Activated CD4-positive, alpha-beta T cell treated with anti-CD3 and anti-CD28 coated beads, Interleukin-2, amount 10 ng/mL, durations not matched to agents 7 days and 5 days (primary cell): ENCODE measurements at places on chromosomes 12 and 14. TPM values are rescaled to one million over a fixed set of nuclear protein-coding genes. Genes with fewer than 3 reads are reported as not detected.

PTPRO gene
- total RNA-seq = 10.2 TPM

DNA sequence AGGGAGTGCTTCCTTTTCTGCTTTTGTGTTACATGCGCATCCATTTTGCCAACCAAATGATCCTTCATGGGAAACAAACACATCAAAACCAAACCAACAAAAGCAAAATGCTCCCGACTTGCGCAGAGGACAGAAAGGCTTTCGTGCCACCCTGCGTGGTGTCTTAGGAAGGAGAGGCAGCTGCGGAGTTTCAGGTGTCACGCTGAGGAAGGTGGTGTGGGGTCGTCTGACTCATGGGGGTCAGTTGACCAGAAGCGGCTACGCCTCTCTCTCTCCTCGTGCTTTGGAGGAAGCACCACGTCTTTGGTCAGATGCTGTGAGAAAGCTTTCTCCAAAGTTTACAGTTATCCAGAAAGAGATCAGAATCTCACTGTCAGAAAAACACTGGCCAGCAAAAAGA lies 7.9 kb downstream of the EMP1 start:
- DNase-seq = no peak
- peaks cover 10% of the 10 kb centered on the region for H3K27me3 ChIP-seq
- peaks cover 1% of the 10 kb centered on the region for H3K36me3 ChIP-seq
- no peak overlapping the region for H3K27ac ChIP-seq
- no peak overlapping the region for H3K4me3 ChIP-seq
- H3K4me1 ChIP-seq = peaks cover 35% of the 10 kb centered on the region

- no peak overlapping the region for H3K4me3 ChIP-seq
- H3K27me3 ChIP-seq = no peaks in the 10 kb centered on the region
- H3K4me1 ChIP-seq = peaks cover 35% of the 10 kb centered on the region
- DNase-seq = no peak
These were observed 34.9 kb downstream of the LIMA1 start for GRCh38 chr12:50248411-50248810.

SDSL gene
- 3.6 TPM for total RNA-seq

- H3K27me3 ChIP-seq = peaks cover 9% of the 10 kb centered on the region
- no peaks in the 10 kb centered on the region for H3K4me1 ChIP-seq
- no peak for DNase-seq
- H3K27ac ChIP-seq = no peak overlapping the region
- H3K4me3 ChIP-seq = no peak overlapping the region
- no peaks in the 10 kb centered on the region for H3K36me3 ChIP-seq
These were observed 153.1 kb upstream of the RPH3A start for GRCh38 chr12:112638420-112638819.

DNA sequence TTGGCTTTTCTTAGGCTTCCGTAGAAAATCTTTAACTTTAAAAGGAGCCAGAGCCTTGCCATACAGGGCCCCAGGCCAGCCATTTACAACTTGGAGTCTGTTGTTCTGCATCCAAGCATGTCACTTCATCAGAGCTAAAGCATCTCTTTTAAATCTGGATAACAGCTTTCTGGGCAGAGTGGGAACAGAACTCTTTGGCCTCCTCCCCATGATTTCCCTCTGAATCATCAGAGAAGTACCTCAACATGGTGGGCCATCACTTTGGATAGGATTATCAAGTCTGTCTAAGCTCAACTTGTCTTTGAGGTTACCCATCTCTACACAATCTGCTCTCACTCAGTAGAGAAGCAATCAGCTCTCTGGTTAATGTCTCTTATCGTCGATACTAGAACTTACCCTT lies 170.9 kb downstream of the SLC6A15 start:
- H3K4me3 ChIP-seq = no peak overlapping the region
- no peaks in the 10 kb centered on the region for H3K27me3 ChIP-seq
- no peak for DNase-seq
- no peaks in the 10 kb centered on the region for H3K36me3 ChIP-seq

GRCh38 chr12:120534203-120534702 lies at the start of gene RNF10:
RNF10 (plus strand) TSS chr12:120534356; CDS start chr12:120534812, 456 bp downstream.
- peaks cover 61% of the 10 kb centered on the region for H3K4me1 ChIP-seq
- peak; percentile 84 for DNase-seq
- peaks cover 42% of the 10 kb centered on the region for H3K36me3 ChIP-seq
- H3K4me3 ChIP-seq = peak within 1 kb of the TSS; percentile 97
- H3K27ac ChIP-seq = peak within 1 kb of the TSS; percentile 96
- no peaks in the 10 kb centered on the region for H3K27me3 ChIP-seq

DNA sequence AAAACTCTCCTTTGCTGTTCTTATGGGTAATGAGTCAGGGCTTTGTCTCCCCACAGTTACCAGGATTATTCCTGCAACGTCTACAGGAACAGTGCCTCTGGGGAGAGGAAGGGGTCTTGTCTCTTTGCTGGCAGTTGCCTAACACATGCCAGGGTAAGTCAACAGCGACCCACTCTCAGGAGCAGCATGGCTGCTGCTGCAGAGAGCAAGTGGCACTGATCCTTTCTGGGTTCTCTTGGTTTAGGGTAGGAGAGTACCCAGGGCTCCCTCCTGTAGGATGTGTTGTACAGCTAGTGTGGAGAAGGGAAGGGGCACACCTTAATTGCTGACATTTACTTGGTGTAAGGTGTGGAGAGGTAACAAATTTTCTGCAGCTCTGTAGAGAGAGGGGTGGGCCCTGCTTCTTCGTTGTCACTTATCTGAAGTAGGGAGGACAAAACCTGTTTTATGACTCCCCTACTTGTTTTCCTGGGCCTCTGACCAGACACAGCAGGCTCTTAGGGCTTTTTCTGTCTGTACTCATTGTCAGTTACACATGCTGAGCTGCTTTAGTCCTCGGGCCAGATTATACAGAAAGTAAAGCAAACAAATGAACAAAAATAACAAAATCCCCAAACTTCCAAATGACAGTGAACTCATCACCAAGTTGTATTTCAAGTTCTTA lies 168.2 kb downstream of the ACSS3 start:
- H3K36me3 ChIP-seq = no peaks in the 10 kb centered on the region
- no peak overlapping the region for H3K4me3 ChIP-seq
- no peak overlapping the region for H3K27ac ChIP-seq

GRCh38 chr12:122081083-122081696 lies 2.6 kb downstream of the MLXIP start:
- peaks cover 40% of the 10 kb centered on the region for H3K36me3 ChIP-seq
- peak overlapping the region; percentile 91 for H3K27ac ChIP-seq
- H3K27me3 ChIP-seq = no peaks in the 10 kb centered on the region

MANSC4 gene
- not detected for total RNA-seq

LRP1-AS gene
- total RNA-seq = not detected

DNA sequence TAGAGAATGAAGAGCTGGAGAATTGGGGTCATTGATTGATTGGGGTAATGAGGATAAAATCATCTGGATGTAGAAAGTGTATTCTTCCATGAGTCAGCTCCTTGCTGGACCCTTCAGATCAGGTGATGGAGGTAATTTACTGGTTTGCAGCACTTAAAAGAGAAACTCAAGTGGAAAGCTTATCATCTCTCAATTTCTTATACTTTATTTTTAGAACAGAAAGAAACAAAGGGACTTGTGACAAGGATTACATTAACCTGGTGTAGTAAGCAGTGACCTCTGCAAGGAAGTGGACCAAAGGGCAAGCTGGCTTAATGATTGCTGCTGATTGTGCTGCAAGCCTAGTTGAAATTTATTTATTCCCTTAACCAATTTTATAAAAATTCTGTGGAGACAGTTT lies 405.0 kb downstream of the TRHDE start:
- H3K36me3 ChIP-seq = no peaks in the 10 kb centered on the region
- no peaks in the 10 kb centered on the region for H3K27me3 ChIP-seq
- H3K4me1 ChIP-seq = no peaks in the 10 kb centered on the region
- no peak for DNase-seq
- H3K4me3 ChIP-seq = no peak overlapping the region

DNA sequence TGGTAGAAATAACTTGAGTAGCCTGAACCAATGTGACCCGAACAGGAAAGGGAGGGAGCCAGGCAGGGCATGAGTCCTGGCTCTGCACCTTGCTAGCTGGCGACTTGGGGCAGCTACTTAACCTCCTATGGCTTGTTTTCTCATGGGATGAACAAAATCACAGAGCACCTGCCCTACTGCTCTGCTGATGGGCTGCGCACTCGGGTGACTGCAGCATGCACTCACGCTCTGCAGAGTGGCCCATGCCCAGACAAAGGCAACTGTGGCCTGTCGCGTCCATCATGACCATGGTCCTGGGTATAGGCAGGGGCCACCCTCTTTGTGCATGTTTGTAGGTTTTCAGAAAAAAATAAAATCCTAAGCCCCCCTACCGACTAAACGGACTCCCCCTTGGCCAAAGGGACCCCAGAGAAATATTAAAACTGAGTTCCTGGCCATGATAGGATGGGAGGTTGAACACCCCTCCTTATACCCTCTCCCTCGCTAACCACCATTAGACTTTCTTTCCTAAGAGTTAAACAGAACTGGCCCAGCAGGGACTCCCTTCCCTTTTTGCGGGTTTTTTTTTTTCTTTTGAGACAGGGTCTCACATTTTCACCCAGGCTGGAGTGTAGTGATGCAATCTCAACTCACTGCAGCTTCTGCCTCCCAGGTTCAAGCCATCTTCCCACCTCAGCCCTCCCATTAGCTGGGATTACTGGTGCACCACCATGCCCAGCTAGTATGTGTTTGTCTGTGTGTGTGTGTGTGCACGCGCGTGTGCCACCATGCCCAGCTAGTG lies 32.5 kb downstream of the VWF start:
- peaks cover 4% of the 10 kb centered on the region for H3K27me3 ChIP-seq
- no peak overlapping the region for H3K27ac ChIP-seq
- no peaks in the 10 kb centered on the region for H3K36me3 ChIP-seq
- no peaks in the 10 kb centered on the region for H3K4me1 ChIP-seq
- no peak overlapping the region for H3K4me3 ChIP-seq

- peaks cover 26% of the 10 kb centered on the region for H3K36me3 ChIP-seq
- no peak for DNase-seq
- H3K27ac ChIP-seq = no peak overlapping the region
- no peaks in the 10 kb centered on the region for H3K27me3 ChIP-seq
- peaks cover 34% of the 10 kb centered on the region for H3K4me1 ChIP-seq
These were observed 2.5 kb downstream of the CMAS start for GRCh38 chr12:22048351-22049041.

GRCh38 chr14:29262979-29263378 lies 496.4 kb downstream of the FOXG1 start:
- H3K27ac ChIP-seq = no peak overlapping the region
- no peaks in the 10 kb centered on the region for H3K4me1 ChIP-seq
- H3K27me3 ChIP-seq = no peaks in the 10 kb centered on the region

GRCh38 chr14:70888681-70889175 lies 18.5 kb upstream of the PCNX1 start:
- no peak overlapping the region for H3K4me3 ChIP-seq
- H3K36me3 ChIP-seq = no peaks in the 10 kb centered on the region

FUT8 gene
- total RNA-seq = 70.9 TPM

GRCh38 chr14:22531451-22532344 lies 57.3 kb downstream of the DAD1 start:
- peaks cover 92% of the 10 kb centered on the region for H3K36me3 ChIP-seq
- DNase-seq = no peak
- H3K4me1 ChIP-seq = peaks cover 89% of the 10 kb centered on the region
- H3K27ac ChIP-seq = peak overlapping the region; percentile 91
- H3K4me3 ChIP-seq = peak overlapping the region; percentile 77

FGF23 gene
- not detected for total RNA-seq

GRCh38 chr12:50073712-50074111 lies 11.4 kb upstream of the SMARCD1 start:
- no peaks in the 10 kb centered on the region for H3K36me3 ChIP-seq
- no peak overlapping the region for H3K27ac ChIP-seq
- H3K4me1 ChIP-seq = peaks cover 10% of the 10 kb centered on the region
- H3K4me3 ChIP-seq = no peak overlapping the region

DNA sequence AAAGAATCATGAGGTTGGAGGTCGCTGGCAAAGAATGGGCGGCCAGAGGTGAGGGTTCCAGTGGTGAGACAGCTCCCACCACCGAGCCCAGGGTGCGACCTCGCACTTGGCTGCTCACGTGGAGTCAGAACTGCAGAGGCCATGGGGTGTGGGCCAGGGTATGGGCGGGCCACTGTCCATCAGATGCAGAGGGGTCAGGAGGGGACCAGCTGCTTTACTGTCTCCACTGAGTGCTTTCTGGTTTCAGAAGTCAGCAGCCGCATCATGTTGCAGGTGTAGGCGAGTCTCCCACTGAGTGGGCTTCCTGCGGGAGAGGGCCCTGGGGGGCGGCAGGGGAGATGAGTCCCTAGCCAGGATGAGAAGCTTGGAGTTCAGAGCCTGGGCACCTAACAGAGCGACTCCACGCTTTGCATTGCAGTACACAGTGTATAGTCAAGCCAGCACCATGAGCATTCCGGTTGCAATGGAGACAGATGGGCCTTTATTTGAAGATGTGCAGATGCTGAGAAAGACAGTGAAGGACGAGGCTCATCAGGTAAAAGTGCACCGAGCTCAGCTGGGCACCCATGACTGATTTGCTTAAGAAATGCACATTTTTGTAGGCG lies 46.9 kb upstream of the DYNC1H1 start:
- H3K4me3 ChIP-seq = no peak overlapping the region
- no peak for DNase-seq
- H3K27me3 ChIP-seq = no peaks in the 10 kb centered on the region
- peak overlapping the region; percentile 67 for H3K27ac ChIP-seq

C12orf54 gene
- total RNA-seq = not detected

- no peak for DNase-seq
- H3K27me3 ChIP-seq = peaks cover 11% of the 10 kb centered on the region
- no peaks in the 10 kb centered on the region for H3K4me1 ChIP-seq
- H3K4me3 ChIP-seq = no peak overlapping the region
- no peak overlapping the region for H3K27ac ChIP-seq
These were observed 6.5 kb downstream of the OLR1 start for GRCh38 chr12:10165421-10165820.

- peaks cover 45% of the 10 kb centered on the region for H3K4me1 ChIP-seq
- DNase-seq = peak; percentile 88
- H3K36me3 ChIP-seq = peaks cover 16% of the 10 kb centered on the region
- H3K27me3 ChIP-seq = no peaks in the 10 kb centered on the region
These were observed 34.7 kb upstream of the SLC2A3 start for GRCh38 chr12:7970475-7971252.

- H3K27me3 ChIP-seq = no peaks in the 10 kb centered on the region
- H3K27ac ChIP-seq = peak overlapping the region; percentile 94
- H3K4me1 ChIP-seq = peaks cover 90% of the 10 kb centered on the region
- peaks cover 45% of the 10 kb centered on the region for H3K36me3 ChIP-seq
- H3K4me3 ChIP-seq = peak overlapping the region; percentile 75
These were observed 67.2 kb downstream of the CCDC88C start for GRCh38 chr14:91350483-91350812.

- no peak for DNase-seq
- H3K27me3 ChIP-seq = no peaks in the 10 kb centered on the region
- H3K27ac ChIP-seq = no peak overlapping the region
These were observed 53.0 kb downstream of the NPAS3 start for GRCh38 chr14:32991691-32992090.

GRCh38 chr12:110581931-110582275 lies 1.2 kb downstream of the PPTC7 start:
- peaks cover 27% of the 10 kb centered on the region for H3K36me3 ChIP-seq
- H3K27ac ChIP-seq = peak overlapping the region; percentile 91
- H3K4me3 ChIP-seq = peak overlapping the region; percentile 92
- DNase-seq = no peak
- H3K27me3 ChIP-seq = no peaks in the 10 kb centered on the region

LRRC43 gene
- not detected for total RNA-seq

DNA sequence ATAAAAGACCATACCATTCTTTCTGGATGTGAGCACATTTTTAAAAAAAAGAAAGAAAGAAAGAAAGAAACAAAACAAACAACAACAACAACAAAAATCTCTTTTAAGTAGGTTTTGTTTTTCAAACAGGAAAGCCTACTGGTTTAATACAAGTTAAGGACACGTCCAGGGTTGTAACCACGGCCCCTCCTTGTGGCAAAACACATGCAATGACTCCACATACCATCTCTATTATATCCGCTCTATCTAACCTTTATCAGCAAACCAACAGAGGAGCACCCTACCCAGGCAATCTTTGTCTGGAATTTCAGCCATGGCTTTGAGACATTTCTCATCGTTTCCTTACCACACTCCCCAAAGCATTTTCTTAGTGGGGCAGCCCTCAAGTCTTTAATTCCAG lies 360.5 kb upstream of the TMPO start:
- peaks cover 1% of the 10 kb centered on the region for H3K27me3 ChIP-seq
- no peak for DNase-seq
- H3K4me1 ChIP-seq = no peaks in the 10 kb centered on the region
- H3K27ac ChIP-seq = no peak overlapping the region
- H3K36me3 ChIP-seq = no peaks in the 10 kb centered on the region
- H3K4me3 ChIP-seq = no peak overlapping the region
